MG63 (cell line): ENCODE measurements at places on chromosomes 4 and X. TPM values are rescaled to one million over a fixed set of nuclear protein-coding genes. Genes with fewer than 3 reads are reported as not detected.

GRCh38 chr4:152382057-152382785, 153.7 kb downstream of the FBXW7 start:
- DNase-seq = no peak

ZNF141 gene
- 0.22 and 0.79 TPM in 2 replicates for total RNA-seq

DNA sequence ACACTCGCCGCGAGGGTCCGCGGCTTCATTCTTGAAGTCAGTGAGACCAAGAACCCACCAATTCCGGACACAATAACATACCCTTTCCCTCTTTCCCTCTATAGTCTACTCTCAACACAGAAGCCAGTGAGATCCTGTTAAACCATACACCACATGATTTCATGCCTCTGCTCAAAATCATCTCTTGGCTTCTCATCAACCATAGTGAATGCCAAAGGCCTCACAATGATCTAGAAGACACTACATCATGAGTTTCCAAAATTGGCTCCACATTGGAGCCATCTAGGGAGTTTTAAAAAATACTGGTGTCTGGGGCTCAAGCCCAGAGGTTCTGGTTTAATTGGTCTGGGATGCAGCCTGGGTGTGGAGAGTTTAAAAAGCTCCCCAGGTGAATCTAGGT, 124.5 kb downstream of the EFNB1 start:
- DNase-seq = no peak

MAGEA2 gene
- not detected in 2 replicates for total RNA-seq

DNA sequence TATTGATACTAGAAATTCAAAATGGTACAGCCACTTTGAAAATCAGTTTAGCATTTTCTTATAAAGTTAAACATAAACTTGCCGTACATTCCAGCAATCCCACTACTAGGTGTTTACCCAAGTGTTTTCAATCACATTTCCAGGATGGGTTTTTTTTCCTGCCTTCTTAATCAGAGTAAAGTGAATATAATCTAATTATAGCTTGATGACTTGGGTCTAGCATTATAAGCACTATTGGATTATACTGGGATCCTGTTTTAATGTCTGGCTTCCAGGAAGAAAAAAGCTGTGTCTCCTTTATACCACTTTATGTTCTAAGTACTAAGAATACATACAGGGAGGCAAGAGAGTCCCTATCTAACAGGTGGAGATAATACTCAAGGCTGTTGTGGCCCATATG, 103.3 kb upstream of the KLHL13 start:
- DNase-seq = no peak

GRCh38 chrX:40272141-40272540, 174.4 kb upstream of the BCOR start:
- DNase-seq = no peak

- no peak for DNase-seq
Observed at GRCh38 chrX:43556207-43556606, 99.9 kb upstream of the MAOA start.

- no peak for DNase-seq
Observed at GRCh38 chr4:3077796-3078195, 3.3 kb downstream of the HTT start.

DNA sequence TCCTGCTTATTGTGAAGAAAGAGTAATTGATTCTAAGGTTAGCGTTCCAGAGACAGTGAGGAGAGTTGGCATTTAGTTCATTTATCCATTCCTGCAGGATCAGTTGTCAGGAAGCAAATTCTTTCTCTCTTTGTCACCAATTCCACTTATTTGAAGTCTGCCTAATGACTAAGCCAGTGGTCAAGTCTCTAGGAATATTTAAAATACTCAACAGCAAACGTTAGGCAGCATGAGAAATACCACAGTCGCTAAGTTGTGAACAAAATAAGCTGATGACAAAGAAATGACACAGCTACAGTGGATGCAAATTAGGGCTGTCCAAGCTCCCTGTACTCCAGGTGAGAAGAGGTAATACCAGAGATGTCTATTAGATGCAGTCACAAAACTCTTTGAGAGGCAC, 6.6 kb upstream of the MAGEB17 start:
- peak; percentile 12 for DNase-seq

DNA sequence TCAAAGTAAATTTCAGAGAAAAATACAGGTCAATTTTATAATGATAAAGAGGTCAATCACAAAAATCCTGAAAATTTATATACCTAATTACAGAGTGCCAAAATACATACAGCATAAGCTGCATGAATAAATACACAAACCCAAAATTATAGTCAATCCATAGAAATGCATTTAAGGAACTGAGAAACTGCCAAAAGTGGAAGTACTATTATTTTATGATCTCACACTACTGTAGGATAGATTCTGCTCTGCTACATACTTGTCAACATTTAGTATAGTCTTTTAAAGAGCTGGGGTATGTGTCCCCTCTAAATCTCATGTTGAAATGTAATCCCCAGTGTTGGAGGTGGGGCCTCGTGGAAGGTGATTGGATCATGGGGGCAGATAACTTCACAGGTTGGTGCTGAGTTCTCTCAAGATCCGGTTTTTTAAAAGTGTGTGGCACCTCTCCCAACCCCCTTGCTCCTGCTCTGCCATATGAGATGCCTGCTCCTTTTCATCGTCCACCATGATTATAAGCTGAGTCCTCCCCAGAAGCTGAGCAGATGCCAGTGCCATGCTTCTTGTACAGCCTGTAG, 31.8 kb downstream of the CHIC2 start:
- DNase-seq = peak; percentile 46

RIBC1 gene
- total RNA-seq = not detected in 2 replicates

- no peak for DNase-seq
Observed at GRCh38 chrX:28324321-28324721, 262.9 kb upstream of the IL1RAPL1 start.

LDB2 gene
- total RNA-seq = 8.1 and 18.7 TPM in 2 replicates

GLUD2 gene
- 1.5 and 3.0 TPM in 2 replicates for total RNA-seq

DNA sequence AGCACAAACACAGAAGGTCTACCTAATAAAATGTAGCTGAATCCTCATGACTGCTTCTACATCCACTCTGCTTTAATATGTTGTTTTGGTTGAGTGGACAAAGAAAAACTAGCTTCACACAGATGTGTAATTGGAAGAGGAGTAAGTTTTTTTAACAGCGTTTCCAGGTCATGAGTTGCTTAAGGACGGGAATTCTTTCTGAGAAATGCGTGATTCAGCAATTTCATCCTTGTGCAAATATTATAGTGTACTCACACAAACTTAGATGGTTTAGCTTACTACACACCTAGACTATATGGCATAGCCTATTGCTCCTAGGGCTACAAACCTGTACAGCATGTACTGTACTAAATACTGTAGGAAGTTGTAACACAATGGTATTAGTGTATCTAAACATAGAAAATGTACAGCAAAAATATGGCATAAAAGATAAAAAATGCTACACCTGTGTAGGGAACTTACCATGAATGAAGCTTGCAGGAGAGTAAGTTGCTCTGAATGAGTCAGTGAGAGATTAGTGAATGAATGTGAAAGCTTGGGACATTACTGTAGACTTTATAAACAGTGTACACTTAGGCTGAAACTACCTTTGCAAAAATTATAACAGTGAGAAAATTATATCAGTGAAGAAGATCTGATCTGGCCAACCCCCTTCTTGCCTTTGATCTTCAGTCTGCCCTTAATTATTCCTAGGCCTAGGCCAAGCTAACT, 70.8 kb upstream of the IL15 start:
- DNase-seq = no peak

GRCh38 chr4:38570647-38571276, 93.2 kb upstream of the KLF3 start:
- DNase-seq = no peak

SPACA5 gene
- total RNA-seq = not detected in 2 replicates

GRCh38 chr4:96315815-96316214, 475.9 kb downstream of the PDHA2 start:
- DNase-seq = no peak

- DNase-seq = no peak
Observed at GRCh38 chr4:151717314-151717713, 43.5 kb downstream of the GATB start.

IBSP gene
- total RNA-seq = not detected in 2 replicates

CXCL3 gene
- total RNA-seq = not detected in 2 replicates

TCEAL7 gene
- not detected in 2 replicates for total RNA-seq

- DNase-seq = peak; percentile 72
Observed at GRCh38 chr4:158873795-158874401, 105.1 kb downstream of the FNIP2 start.

ZFP92 gene
- 0.02 and 0.07 TPM in 2 replicates for total RNA-seq

DNA sequence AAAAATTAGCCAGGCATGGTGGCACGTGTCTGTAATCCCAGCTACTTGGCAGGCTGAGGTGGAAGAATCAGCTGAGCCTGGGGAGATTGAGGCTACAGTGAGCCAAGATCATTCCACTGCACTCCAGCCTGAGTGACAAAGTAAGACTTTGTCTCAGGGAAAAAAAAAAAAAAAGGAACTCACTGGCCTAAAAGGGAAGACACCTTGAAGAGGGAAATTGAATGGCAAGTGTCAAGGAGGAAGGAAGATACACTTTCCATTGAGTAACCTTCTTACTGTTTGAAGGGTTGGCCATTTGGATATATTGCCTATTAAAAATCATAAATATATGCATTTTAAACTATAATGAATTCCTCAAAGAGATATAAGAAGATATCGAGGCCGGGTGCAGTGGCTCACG, 147.5 kb upstream of the FAM241A start:
- DNase-seq = no peak

DNA sequence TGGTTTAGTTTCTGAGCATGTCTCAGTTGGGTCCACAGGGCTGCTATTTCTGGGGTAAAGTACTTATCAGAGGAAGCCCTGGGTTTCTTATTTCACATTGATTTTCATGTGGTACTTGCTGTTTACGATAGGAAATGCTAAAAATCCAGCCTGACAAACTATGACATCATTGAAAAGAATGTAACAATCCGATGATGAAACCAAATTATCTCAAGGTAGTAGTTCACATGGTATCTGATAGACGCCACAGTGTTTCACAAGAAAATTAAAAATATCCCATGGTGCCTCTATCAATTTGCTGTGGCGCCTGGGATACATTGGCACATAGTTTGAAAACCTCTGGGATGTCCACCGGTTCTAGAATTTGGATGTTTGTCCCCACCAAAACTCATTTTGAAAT, 418.9 kb upstream of the RPS6KA3 start:
- DNase-seq = no peak

DNA sequence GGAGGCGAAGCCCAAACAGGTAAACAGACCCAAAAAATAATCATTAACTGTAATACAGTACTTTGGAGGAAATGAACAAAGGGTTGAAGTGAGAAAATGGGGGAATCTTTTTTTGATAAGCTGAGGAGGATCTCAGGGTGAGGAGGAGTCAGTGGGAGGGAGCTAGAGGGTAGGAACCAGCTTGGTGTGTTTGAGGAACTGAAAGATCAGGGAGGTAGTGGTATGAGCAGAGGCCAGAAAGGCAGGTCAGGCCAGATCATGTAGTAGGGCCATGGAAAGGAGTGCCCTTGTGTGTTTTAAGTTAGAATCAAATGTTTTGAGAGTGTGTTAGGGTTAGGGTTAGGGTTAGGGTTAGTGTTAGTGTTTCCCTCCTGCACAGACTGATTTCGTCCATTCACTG, 48.8 kb downstream of the PPP2R2C start:
- no peak for DNase-seq

GRCh38 chr4:68490826-68491457, 43.7 kb downstream of the TMPRSS11E start:
- no peak for DNase-seq
